Stimulated activated CD8-positive, alpha-beta memory T cell treated with anti-CD3 and anti-CD28 coated beads, Interleukin-2, amount 100 ng/mL, for 1 hour (primary cell): ENCODE measurements at places on chromosomes 5 and 9.
A peak's percentile ranks its signal among the peaks of the same experiment; 100 is the strongest.

DNA sequence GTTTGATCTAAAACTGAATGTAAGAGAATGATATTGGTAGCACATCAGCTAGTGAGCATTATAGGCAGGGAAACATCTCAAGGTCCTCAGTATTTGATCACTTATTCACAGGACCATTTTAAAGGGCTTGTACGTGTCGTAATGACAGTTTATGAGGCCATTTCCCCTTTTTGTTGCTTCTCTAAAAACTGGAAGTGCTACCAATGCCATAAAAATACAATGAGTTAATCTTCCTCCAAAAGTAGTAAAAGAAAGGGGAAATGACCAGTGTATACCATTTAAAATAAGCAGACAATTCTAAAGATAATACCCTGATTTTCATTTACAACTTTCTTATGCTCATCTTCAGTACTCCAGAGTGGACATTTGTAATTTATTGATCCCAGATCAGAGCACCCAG, 285.8 kb upstream of the PCSK5 start:
- no peak for DNase-seq

GRCh38 chr5:129629575-129629974, 118.3 kb upstream of the MINAR2 start:
- DNase-seq: no peak

DNA sequence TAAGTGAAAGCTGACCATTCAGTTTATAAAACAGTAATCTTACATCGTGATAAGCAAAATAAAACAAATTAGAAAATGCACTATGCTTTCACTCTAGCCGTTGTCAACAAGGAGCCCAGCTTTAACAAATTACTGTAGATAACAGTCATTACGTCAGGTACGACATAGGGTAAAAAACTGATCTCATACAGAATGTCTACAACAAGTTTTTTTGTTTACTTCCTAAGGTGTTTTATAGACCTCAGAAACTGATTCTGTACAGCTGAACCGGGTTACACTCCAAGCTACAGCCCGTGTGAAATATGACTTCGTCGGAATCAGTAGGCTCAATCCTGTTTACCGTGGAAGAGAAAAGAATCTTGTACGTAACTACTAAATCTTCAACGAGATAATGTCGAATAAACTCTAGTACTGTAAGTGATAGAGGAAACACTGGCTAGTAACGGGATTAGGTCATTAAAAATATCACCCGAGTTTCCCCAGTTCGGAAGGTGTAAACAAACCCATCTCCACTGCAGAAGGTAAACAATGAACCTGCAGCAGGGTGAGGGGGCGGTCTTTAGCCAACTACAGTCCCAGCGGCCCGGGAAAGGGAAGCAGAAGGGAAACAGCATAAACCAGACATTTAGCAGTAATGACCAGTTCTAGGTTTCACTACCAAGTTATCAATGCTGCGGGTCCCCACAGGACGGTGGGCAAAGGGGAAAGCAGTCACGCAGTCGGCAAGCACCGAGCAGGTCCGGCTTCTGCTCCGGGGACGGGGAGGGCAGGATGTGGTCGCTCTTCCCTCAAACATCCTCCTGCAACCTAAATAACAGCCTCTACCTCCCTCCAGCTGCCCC, 1.1 kb downstream of the RICTOR start:
- DNase-seq: peak; percentile 26

GRCh38 chr9:129133082-129133481, 21.9 kb downstream of the PTPA start:
- DNase-seq: no peak

DNA sequence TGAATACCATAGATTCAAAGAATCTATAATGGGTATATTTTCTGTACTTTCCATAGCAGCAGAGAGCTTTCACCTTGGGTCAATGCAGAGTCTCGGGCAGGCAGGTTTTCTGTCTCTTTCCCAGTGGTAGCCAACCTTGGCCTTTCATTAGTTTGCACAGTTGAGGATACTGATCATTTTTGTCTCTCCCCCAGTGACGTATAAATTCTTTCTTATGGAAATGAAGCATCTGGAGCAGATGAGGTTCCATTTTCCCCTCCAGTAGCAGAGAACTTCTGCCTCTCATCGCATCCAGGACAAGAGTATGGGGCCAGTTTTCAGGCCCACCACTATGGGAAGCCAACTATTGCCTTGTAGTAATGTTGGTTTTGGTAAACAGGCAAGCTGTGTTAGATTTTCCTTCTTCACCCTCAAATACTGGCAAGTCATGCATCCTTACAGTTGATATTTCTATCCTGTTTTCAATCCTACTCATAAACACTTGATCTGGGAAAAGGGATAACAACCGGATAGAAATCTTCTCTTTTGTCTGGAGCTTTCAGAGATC, 845.2 kb upstream of the CDH18 start:
- DNase-seq: no peak

GRCh38 chr9:126421567-126422428, 95.2 kb downstream of the MVB12B start:
- DNase-seq: no peak
